Glomerular endothelial cell (primary cell): ENCODE measurements at places on chromosomes 7 and 10. TPM values are rescaled to one million over a fixed set of nuclear protein-coding genes. Genes with fewer than 3 reads are reported as not detected.

GRCh38 chr10:89942217-89942616, 240.8 kb downstream of the KIF20B start:
- no peak for DNase-seq

GRCh38 chr7:93622036-93623033, 47.8 kb upstream of the CALCR start:
- DNase-seq, result no peak

- DNase-seq, result no peak
Measured at GRCh38 chr7:43265139-43265538, 152.7 kb downstream of the HECW1 start.

GRCh38 chr7:98701372-98701771, 84.3 kb downstream of the NPTX2 start:
- DNase-seq, result no peak

Gene SPDYE16
- 0.24 TPM in 1 of 2 replicates, not detected in the other for total RNA-seq
